ENCODE measurements at places on chromosomes 6 and 20. TPM values are rescaled to one million over a fixed set of nuclear protein-coding genes. Genes with fewer than 3 reads are reported as not detected.

TAGAP gene
- total RNA-seq, result 2.0 TPM

GRCh38 chr6:134041093-134041492 lies 11.3 kb downstream of the SLC2A12 start:
- no peak for DNase-seq

CALHM6 gene
- 3.1 TPM for total RNA-seq

DNA sequence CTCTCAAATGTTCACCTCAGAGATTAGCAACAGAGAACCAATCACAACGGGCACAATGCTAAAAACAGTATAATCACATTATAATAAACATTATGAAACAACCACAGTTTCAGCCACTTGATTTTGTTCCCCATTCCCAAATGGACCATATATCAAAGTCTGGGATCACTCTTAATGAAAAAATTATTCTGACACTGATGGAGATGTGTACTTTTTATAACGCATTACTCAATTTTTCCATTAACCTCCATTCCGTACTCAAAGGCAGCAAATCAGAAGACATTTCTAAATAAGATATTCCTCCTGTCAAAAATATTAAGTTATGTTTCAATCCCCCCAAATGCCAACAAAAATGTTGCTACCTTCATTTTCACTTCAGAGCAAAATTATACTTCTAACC lies 2.8 kb downstream of the CPNE1 start:
- DNase-seq, result no peak

DNA sequence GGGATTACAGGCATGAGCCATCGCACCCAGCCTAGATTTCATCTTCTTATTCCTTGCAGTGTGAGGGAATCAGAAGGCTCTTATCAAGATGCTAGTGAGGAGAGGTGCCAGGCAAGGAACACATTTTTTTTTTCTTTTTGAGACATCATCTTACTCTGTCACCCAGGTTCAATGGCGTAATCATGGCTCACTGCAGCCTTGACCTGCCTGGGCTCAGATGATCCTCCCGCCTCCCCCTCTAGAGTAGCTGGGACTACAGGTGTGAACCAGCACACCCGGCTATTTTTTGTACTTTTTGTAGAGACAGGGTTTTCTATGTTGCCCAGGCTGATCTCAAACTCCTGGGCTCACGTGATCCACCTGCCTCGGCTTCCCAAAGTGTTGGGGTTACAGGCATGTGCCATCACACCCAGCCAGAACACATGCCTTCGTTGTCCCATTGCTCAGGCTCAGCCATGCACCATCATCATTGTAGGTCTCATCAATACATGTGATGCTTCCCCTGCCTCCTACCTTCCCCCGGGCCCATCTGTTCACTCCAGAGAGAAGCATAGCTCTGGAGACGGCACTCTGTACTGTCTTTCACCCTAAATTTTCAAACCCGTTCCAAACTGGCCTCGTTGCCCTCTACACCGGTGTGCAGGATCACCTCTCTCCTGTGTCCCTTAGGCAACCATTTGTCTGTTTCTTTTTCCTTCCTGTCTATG lies 10.1 kb downstream of the FLOT1 start:
- no peak for DNase-seq

DPPA5 gene
- not detected for total RNA-seq

DNA sequence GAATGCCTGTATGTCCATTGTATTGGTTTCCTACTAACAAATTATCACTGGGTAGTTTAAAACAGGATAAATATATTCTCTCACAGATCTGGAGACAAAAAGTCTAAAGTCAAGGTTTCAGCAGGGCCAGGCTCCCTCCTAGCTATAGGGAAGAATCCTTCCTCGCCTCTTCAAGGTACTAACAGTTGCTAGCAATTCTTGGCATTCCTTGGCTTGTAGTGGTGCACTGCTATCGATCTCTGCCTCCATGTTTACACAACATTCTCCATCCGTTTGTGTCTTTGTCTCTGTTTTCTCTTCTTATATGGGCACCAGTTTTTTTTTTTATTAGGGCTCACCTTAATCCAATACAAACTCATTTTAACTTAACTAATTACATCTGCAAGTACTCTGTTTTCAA lies 48.9 kb downstream of the OR2B6 start:
- DNase-seq, result no peak

GRCh38 chr6:100573166-100573565 lies 108.4 kb upstream of the SIM1 start:
- DNase-seq, result no peak

DNA sequence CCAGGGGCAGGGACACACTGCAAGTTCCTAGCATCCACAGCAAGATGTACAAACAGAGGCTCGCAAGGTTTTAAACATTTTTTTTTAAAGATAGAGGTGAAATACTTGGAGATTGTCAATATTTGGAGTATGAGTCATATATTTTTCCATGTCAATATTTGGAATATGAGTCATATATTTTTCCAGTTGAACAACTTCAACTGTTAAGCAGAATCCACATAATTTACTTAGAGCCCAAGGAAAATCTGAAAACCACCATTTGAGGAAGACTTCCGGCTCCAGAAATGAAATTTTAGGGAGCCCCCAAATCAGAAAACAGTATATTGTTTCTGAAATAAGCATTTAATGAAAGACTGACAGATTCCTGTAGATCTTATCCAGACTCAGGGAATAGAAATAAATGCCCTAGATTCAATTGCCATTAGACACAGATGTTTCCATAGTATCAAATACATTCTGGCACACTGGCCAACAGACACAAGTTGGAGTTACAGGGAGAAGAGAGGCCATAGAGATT lies 51.6 kb upstream of the FAM184A start:
- no peak for DNase-seq

GRCh38 chr6:162262466-162263196 lies 464.9 kb downstream of the PRKN start:
- DNase-seq, result no peak

DNA sequence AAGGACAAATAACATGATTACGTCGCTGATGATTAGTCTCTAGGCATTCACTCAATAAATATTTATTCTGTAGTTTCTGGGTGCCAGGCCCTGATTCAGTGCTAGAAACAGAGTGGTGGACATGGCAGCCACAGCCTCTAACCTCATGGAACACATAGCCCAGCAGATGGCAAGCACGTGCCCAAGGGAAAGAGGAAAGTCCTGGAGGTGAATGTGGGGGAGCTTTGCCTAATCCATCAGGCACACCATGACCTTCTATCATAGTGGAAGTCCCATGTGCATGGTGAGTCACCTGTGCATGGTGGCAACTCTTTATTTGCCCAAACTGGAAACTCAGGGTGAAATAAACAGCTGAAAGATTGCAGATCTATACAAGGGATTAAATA lies 143.0 kb upstream of the TNFAIP3 start:
- no peak for DNase-seq

SOX12 gene
- 5.3 TPM for total RNA-seq

DNA sequence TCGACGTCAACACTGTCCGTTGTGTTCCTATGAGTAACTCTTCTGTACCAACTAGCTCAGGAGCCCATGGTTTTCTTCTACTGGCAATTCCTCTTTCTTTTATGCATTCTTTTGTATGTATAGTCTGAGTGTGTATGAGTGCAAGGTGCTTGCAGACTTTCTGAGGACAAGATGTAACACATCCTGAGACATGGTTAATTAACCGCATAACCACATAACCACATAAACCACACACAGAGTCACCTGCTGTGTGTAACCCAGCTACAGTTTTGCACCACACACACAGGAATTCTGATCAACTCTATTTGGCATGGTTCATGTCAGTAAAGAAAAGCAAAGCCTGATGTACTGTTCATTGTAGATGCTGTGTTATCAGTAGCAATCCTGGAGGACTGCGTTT lies 98.6 kb downstream of the DACT2 start:
- no peak for DNase-seq

- DNase-seq, result no peak
Measured at GRCh38 chr20:17380801-17381200, 150.4 kb downstream of the BFSP1 start.

GRCh38 chr6:27478706-27479318 lies 5.9 kb upstream of the ZNF184 start:
- peak; percentile 97 for DNase-seq

DNA sequence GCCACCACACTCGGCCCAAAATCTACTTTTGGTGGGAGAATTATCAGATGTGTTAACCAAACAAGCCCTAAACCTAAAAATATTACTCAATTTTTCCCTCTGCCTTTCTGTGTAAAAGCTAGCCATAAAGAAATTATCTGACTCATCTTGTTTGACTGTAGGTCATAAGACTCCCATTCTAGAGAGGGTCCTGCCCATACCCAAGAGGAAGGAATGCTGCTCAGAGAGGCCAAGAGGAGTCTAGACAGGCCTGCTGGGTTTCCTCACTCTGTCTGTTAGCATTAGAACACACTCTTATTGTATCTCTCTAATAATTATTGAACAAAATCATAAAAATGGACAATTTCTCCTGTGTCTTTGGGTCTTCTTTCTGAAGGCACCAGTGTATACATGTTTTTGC lies 26.1 kb downstream of the C6orf141 start:
- DNase-seq, result no peak

GRCh38 chr6:110547266-110547964 lies 71.0 kb upstream of the SLC22A16 start:
- DNase-seq, result no peak

DNA sequence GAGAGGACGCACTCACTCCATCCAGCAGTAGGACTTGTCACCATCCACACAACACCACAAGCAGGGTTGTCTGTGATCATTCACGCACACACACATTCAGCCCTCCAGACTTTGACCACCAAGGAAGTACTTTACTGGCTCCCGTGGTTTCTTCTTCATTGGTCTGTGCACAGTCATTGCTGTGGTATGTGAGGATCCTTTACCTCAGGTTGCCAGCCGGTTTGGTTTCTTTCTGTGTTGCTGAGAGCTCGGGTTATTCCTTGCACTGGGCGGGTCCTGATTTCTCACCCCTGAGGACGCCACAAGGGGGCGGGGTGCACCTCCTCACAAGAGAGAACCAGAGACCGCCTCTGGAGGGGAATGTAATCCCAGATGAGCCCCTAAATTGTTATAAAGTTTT lies 11.2 kb downstream of the SLC35A1 start:
- no peak for DNase-seq

EPB41L1 gene
- total RNA-seq, result 18.1 TPM

- no peak for DNase-seq
Measured at GRCh38 chr6:51644426-51644825, 443.0 kb downstream of the PKHD1 start.

- no peak for DNase-seq
Measured at GRCh38 chr6:29850011-29850553, 22.5 kb downstream of the HLA-G start.

- DNase-seq, result peak; percentile 66
Measured at GRCh38 chr6:124961777-124962638, at the start of gene RNF217. Gene RNF217, plus strand, starts transcription at chr6:124962437. Its CDS starts 108 bp downstream, at chr6:124962545.

DNA sequence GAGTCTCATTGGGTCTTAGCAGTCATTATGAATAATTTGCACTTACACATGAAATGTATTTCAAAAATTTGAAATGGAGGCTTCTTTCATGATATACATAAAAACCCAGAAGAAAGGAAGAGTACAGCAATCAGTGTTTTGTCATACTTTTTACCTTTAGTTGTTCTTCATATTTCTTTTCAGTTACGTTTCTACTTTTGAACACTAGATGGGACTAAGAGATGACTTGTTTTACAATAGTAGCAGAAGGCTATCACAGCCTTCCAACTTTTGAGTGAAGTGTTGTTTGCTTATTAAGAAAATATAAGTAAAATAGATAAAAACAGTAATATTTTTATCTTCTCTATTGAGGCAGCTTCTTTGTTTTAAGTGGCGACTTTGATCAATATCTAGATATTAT lies 58.1 kb downstream of the L3MBTL3 start:
- no peak for DNase-seq

DNA sequence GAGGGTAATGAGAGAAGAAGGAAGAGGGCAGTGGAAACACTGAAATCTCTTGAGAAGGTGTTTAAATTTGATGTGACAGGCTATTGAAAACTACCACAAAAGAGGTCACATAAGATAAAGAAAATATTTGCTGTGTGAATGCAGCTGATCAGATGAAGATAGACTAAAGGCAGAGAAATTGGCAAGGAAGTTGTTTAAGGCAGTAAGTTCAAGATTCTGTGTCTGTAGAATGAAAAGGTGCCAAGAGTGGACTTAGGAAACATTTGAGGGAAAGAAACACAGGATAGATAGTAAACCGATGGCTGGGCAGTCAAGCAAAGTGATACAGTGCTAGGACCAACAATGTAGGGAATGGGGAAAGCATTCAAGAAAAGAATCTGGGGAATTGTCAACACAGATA lies 332.3 kb upstream of the MARCKS start:
- no peak for DNase-seq

KIF16B gene
- 23.0 TPM for total RNA-seq

GRCh38 chr6:166467436-166468000 lies 84.8 kb upstream of the MPC1 start:
- no peak for DNase-seq

ELOVL4 gene
- 0.44 TPM for total RNA-seq

TFAP2A gene
- not detected for total RNA-seq

GRCh38 chr20:16005915-16006493 lies 567.2 kb downstream of the KIF16B start:
- no peak for DNase-seq

DNA sequence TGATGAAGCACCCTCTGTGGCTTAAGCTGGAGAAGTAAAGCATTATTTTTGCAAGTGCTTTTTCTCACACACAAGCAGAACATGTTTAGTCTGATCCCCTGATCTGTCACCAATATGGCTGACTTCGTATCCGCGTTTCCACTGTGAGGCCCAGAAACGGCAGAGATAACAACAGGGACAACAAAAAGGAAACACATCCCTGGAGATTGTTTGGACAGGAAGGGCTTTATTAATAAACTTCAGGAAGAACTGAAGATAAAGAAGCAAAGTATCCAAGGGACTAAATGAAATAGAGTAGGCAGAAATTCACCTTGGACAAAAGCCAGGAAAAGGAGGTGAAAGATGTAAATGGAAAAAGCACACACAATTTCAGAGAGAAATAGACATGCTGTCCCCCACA lies 49.2 kb downstream of the RARS2 start:
- no peak for DNase-seq

- DNase-seq, result no peak
Measured at GRCh38 chr20:24938498-24938897, 10.6 kb upstream of the CST7 start.

PKIB gene
- not detected for total RNA-seq

GRCh38 chr6:160328447-160328846 lies 19.7 kb upstream of the SLC22A3 start:
- no peak for DNase-seq

DNA sequence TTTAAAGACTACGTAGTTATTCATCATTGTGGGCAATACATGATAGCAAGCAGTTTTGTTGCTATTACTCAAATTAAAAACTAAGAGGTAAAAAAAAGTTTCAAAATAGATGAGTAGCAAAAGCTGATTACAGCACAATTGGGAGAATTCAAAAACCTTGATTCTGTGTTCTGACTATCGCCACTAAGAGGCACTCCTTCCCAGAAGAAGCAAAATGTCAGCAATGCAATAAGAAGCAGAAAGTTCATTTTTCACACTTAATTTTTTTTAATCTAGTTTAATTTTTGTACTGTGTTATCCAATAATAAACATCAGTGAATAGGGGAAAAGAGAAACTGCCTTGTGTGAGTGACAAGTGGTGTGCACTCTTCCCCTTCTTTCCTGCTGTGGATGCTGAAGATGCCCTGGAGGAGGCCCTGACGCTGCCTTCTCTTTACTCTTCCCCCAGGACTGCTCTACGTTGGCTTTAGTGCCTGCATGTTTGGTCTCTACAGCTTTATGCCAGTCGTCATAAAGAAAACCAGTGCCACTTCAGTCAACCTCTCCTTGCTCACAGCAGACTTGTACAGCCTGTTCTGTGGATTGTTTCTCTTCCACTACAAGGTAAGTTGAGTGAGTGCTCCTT lies 263.2 kb upstream of the PLN start:
- no peak for DNase-seq

WFDC10B gene
- not detected for total RNA-seq
